ENCODE measurements at places on chromosomes 16 and 17. TPM values are rescaled to one million over a fixed set of nuclear protein-coding genes. Genes with fewer than 3 reads are reported as not detected.

DNA sequence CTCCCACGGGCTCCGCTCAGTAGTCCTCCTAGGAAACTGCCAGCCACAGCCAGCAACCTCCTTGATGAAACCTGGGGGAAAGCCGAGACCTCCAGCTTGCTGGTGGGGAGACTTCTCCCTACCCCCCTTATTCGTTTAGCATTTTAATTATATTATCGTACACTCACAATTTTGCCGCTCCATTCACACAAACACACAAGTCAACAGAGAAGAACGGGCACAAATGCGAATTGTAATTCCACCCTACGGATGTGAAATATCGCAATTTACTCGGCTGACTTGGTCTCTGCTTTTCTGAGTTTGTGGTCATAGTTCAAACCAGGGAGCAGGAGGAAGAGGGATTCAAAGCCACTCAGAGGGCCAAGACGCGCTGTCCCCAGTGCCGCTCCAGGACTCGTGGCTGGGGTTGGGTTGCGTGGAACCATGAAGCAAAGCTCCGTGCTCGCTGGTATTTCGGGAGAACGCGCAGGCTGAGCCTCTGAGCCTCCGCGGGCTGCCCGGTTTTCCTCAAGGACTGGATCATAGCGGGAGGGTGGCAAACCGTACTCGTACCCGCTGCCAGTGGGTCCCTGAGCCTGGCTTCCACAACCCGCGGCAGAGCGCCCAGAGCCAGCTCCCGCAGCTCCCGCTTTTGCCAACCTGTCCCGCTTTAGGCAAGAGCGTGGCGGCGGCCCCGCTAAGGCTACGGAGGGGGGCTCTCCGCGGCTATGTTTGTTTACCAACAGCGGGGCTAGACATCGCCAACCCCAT is 2.0 kb downstream of the LHX1 start:
- DNase-seq = no peak

DNA sequence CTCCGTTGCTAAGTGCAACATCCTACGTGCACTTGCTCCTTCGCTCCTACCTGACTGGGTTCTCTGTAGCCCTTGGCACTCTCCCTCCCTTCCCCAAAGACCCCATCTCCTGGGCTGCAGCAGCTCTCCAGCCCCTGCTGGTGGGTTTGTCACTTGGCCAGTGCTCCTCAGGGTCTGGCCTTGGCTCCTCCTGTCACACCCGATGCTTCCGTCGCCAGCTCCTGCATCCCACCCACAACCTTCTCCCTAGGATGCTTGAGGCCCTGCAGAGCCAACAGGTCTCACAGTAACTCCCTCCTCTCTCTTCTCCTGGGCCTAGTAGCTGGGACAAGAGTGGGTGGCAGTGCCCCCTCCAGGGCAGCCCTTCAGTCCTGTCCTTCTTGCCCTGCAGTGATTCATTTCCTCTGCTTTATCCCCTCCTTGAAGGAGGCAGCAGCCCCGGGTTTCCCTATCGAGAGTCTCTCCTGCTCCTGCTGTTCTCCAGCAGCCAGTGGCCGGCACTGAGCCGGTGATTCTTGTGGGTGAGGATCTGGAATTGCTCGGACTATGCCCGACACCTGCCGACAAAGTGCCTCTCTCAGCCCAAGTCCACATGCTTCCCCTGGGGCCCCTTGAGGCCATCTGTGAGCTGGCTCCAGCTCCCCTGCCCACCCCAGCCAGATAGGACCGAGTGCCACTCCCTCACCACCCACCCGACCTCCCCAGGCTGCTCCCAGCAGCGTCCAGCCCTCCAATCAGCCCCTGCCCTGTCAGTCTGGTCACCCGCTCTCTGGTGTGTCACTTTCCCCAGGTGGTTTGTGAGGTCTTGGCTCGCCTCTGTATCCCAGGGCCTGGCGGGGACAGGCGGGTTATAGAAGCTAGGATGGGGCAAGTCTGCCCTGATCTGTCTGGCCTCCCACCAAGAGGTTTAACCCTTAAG is 3.8 kb downstream of the LITAFD start:
- no peak for DNase-seq

GRCh38 chr17:49510720-49511110 is 15.6 kb downstream of the NGFR start:
- DNase-seq = no peak

Gene SOCS1
- total RNA-seq = 3.0 TPM
